Activated naive CD4-positive, alpha-beta T cell treated with anti-CD3 and anti-CD28 coated beads, Interleukin-2, amount 50 U/mL, for 72 hours (primary cell): ENCODE measurements at places on chromosomes 13 and 19. TPM values are rescaled to one million over a fixed set of nuclear protein-coding genes. Genes with fewer than 3 reads are reported as not detected.
A peak's percentile ranks its signal among the peaks of the same experiment; 100 is the strongest.

S1PR2 gene
- 7.7 TPM for total RNA-seq

DNA sequence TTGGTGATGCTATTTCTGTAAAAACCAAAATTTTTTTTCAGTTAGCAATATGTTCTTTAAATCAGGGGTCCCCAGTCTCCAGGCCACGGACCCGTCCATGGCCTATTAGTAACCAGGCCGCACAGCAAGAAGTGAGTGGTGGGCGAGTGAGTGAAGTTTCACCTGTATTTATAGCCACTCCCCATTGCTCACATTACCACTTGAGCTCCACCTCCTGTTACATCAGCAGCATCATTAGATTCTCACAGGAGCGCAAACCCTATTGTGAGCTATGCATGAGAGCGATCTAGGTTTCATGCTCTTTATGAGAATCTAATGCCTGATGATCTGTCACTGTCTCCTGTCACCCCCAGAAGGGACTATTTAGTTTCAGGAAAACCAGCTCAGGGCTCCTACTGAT lies 58.9 kb upstream of the SLC7A1 start:
- no peak for DNase-seq

DNA sequence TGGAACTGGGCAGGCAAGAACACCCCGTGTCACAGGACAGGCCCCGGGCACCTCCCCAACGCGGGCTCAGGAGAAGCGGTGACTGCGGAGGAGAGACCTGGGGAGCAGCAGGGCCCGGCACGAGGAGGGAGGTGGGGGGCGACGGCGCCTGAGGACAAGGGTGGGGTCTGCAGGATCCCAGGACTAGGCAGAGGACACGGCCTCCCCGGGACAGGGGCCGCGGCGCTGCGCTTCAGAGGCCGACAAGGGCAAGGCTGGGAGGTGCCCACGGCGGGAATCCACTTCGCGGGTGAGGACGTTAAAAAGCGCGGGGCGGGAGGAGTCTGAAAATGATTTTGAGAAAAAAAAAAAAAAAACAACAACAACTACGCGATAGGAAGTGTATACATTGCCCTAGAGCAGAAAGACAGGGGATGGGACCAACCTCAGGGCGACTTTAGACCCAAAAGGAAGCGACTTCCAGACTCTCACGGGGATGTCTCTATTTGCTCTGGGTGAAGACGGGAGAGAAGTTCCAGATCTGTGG lies 44.9 kb downstream of the ZNF611 start:
- DNase-seq: peak; percentile 63

PSG7 gene
- total RNA-seq: not detected

DNA sequence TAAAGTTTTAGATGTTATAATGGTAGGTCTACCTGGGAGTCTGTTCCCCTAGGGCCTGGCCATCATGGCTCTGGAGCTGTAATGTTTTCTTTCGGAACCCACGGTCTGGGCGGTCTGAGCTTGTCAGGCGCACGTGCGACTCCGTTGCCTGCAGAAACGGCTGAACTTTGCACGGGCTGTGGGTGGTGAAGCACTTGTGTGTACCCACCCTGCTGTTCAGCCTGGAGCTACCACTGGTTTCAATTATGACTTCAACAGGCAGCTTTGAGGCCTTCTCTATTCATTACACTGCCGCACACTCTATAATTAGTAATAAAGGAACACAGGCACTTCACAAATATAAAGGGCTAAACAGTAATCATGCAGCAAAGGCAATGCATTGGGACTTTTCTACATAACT lies 6.0 kb downstream of the PCDH8 start:
- DNase-seq: no peak

POLR2I gene
- 39.1 TPM for total RNA-seq

GRCh38 chr13:39955560-39955959 lies 300.1 kb downstream of the COG6 start:
- DNase-seq: no peak

CD70 gene
- total RNA-seq: 4.8 TPM

DNA sequence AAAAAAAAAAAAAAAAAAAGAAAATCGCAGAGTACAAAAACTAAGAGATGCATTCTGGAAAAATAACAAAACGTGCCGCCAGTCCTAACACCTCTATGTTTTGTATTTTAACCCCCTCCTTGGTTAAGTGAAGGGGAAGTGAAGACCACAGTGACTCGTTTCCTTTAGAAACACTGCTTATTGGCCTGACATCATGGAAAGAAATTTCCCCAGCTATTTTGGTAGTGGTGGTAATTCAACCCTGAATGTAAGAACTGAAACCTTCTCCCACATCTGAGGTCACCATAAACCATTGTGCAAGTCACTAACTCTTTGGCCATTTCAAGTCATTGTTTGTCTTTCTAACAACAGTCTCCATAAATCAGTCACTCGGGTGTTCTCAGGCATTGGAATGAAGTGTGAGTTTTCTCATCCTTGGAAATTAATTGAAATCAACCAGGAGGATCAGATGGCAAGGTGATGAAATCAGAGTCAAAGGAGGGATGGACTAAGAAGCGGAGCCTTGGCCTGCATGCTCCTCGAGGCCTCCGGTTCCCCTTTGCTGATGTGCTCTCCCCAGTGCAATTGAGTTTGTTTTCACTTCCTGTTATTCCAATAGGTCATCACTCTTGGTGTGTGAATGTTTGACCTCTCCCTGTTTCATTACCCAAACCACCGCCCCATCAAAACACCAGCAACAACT lies 443.9 kb downstream of the FGF9 start:
- no peak for DNase-seq

DNA sequence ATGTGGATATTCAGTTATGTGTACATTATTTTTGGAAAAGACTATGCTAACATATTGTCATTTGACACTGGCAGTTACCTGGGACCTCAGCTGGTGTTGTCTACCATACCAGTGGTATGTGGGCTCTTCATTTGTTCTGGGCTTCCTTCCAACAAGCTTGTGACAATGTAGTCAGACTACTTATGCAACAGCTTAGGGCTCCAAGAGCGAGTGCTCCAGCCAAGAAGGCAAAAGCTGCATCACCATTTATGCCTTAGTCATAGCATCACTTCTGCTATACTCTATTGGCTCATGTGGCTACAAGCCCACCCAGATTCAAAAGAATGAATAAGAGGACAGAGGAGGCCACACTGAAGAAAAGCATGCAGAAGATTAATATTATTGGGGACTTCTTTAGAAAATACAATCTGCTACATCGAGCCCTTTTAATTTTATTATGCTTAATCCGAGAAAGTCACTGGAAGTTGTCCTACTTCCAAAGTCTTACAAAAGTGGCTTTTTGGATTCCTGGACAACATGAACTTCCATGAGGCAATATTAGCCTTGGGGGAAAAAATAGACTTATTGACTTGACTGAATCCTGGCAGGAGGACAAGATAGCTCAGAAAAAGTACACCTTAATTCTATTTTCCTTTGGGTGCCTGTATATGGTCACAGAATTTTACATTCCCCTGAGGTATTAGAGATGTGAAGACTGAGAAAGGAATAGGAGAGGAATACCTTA lies 529.4 kb upstream of the HTR2A start:
- no peak for DNase-seq

ZNF83 gene
- total RNA-seq: 37.0 TPM

ZNF681 gene
- total RNA-seq: 5.8 TPM

- no peak for DNase-seq
These were observed 98.7 kb downstream of the CCNA1 start for GRCh38 chr13:36530861-36531590.

- no peak for DNase-seq
These were observed 96.8 kb downstream of the KDM4B start for GRCh38 chr19:5065663-5066093.

GRCh38 chr13:93915269-93915809 lies 564.1 kb downstream of the DCT start:
- DNase-seq: no peak

DNA sequence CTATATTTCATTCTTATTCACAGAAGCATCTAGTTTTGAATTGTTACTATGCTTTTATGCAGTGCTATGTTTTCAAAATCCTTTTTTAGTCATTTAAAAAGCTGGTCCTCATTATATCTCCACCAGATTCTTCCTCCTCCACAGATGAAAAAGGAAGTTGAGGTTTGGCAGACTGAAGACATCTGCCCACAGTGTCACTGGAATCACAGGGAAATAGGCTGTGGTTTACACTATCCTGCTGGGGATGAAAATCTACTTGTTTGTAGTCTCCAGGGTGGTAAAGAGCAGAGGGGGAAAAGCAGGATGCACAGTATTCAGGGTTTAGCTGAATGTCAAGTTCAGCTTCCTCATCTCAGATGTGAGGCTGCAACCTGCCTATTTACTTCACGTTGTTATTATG lies 351.2 kb downstream of the DNAJC15 start:
- DNase-seq: no peak

DNA sequence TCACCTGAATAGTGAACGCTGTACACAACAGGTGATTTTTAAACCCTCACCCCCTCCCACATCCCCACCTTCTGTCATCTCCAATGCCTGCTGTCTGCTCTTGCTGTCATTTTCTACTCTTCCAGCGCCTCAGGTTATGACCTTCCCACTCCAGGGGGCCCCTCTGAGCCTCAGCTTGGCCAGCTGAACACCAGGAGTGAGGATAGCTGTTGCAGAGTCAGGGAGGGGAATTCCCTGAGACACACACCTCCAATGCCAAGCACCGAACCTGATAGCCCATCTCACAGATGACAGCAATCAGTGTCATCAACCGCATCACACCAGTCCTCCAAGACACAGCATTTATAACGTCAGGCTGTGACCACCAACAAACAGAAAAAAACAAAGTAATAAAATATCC lies 193.5 kb downstream of the ZNF536 start:
- DNase-seq: no peak

- DNase-seq: no peak
These were observed 13.4 kb upstream of the COLGALT1 start for GRCh38 chr19:17542042-17542441.

GRCh38 chr19:290372-291005 lies 714 bp downstream of the PLPP2 start:
- no peak for DNase-seq

DNA sequence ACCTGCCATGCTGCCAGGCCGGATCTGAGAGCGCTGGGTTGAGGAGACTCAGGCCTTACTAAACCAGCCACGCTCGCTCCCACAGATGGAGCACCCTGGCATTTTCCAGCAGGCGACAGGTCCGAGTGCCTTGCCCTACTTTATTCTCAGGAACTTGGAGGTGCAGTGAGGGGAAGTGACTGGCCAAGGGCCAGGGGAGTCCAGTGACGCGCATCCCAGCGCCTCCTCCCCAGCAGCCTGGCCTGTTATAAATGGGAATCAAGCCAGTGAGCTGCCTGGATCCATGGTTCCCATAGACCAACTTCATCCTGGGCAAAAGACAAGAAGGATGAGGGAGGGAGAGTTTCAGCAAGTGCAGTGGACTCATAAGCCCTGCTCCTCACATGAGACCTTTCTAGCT lies 35.5 kb downstream of the TMED1 start:
- DNase-seq: no peak

NUP62 gene
- total RNA-seq: 82.5 TPM

DNA sequence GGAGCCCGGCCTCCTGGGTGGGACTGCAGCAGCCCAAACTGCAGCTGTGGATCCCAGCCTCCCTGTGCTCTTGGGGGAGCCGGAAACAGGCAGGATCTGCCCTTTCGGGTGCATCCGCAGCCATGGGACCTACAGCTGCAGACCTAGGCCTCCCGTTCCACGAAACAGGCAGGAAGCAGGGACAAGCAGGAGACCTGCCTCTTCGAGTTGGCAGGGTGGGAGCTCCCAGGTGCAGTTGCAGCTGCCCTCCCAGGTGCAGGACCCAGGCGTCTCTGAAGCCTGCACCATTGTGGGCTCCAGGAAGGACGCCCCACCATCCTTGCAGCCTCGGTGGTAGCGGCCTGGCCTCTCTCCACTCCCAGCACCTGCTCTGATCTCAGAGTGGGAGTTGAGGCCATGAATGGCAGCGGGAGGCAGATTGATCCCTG lies 189.0 kb upstream of the KLHL1 start:
- DNase-seq: no peak

GRCh38 chr19:18408053-18408476 lies 10.6 kb upstream of the LRRC25 start:
- DNase-seq: no peak

- DNase-seq: no peak
These were observed 61.3 kb downstream of the ENOX1 start for GRCh38 chr13:43725460-43725859.

DNA sequence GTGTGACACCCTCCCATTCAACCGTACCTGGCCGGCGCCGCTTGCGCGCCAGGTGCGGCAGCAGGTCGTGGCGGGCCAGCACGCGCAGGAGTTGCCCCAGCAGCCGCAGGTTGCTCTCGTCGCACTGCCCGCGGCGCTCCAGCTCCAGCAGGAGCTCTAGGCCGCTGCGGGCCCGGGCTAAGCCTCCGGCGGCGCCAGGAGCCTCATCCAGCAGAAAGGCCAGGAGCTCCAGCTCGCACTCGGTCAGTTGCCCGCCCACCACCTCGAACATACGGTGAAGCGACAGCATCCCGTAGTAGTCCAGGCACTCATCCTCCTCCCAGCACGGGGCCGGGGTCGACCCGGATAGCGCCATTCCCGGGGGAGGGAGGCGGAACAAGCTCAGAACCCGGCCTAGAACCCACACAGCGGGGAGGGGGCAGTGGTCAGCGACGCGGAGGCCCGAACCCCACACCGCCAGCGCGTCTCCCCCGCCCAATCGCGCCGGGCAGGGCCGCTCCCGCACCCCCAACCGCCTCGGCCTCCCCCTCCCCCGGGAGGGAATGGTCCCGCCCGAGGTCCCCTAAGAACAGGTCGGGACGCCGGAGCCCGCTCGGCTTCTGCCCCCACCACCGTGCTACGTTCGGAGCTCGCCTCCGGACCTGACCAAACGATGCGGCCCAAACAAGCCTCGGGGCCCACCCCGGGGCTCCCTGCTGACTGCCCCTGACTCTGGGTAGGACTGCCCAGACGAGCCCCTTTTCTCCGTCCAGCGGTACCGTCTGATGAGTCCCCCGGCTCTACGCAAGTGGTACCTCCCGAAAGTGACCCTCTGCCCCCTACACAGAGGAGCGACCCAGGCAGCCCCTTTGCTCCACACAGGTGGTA lies 591 bp downstream of the DEDD2 start:
- peak; percentile 29 for DNase-seq

GRCh38 chr19:13842291-13843103 lies 34.4 kb upstream of the NANOS3 start:
- peak; percentile 71 for DNase-seq

MAP2K2 gene
- 125 TPM for total RNA-seq

PBX4 gene
- 27.6 TPM for total RNA-seq

KLK12 gene
- total RNA-seq: not detected

GRCh38 chr13:30370146-30370545 lies 52.1 kb upstream of the UBE2L5 start:
- no peak for DNase-seq

- DNase-seq: no peak
These were observed 642 bp upstream of the PEG3 start for GRCh38 chr19:56841193-56841543.
